D721Med (cell line): ENCODE measurements at places on chromosomes 3 and 15.
A peak's percentile ranks its signal among the peaks of the same experiment; 100 is the strongest.

- no peak for DNase-seq
Observed at GRCh38 chr15:101637516-101637915, 14.7 kb downstream of the TM2D3 start.

DNA sequence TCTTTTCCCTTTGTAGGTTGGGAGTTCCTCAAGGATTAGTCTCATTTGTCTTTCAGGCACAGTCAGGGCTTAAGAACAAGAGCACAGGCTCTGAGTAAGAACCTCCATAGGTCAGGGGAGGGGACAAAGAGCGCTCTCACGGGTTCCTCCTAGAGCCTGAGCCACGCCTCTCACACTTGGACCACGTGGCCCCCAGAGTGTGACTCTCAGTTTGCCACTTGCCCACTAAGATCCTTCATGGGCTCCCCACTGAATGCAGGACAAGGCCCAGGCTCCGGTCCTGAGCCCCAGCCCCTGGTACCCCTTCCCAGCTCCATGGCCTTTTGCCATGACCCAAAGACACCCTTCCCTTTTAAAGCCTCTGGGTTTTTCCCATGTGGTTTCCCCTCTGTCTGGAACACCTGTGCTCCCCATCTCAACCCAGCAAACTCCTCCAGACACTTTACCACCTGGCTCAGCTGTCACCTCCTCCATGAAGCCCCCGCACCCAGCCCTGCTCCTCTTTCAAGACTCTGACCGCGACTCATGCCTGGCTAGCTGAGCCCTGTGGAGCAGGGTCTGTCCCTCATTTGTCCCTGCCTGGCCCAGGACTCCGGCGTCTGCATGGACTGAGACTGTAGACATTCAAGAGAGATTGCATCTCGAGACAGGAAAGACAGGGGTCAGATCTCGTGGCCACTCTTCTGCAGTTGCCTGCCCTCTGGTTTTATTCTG lies 32.7 kb downstream of the IQSEC1 start:
- no peak for DNase-seq

GRCh38 chr3:114272271-114272670 lies 21.6 kb upstream of the TIGIT start:
- no peak for DNase-seq

DNA sequence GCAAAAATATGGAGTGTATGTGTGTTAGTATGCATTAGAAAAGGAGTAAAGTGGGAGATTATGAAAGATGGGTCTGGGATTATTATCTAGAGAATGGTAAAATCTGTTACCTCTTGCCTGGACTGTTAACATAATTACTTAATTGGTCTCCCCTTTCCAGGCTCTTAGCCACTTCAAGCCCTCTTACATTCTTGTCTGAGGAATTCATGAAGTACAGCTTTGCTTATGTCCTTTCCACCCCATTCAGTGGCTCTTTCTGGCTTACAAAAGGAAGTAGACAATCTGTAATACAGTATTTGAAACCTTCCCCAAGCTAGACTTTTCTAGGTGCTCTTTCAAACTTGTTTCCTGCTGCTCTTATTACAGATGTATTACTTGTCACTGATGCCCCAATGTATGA lies 129.8 kb downstream of the MBNL1 start:
- DNase-seq, result no peak

DNA sequence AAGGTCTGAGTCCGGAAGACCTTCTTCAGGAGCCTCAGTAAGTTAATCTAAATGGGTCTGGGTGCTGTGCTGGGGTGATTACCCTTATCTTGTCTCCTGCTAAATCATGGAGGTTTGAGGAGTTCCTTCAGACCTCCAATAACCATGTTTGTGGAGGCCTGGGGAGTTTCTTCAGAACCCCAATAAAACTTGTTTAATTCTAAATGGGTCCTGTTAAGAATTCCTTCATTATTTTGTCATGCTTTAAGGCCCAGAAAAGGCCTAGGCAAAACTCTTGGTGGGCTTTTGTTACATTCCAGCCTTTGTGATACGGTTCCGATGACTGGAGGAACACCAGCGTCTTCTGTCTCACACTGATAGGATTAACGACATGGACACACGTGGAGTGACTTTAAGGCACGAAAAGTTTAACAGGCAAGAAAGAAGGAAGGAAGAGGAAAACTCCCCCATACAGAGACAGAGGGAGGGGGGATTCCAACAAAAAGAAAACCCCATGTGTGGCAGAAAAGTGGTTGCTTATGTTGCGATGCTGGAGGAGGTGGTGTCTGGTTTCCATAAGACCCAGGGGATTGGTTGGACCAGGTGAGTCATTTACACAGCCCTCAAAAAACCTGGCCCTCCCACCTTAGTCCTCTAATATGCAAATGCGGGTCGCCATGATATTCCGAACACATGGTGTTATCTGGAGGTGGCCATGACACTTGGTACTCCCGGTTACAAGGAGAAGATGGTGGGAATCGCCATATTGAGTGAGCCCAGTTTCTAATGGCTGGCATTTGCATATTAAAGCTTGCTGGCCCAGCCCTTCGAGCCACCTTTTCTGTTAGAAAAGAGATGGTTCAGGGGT lies 72.6 kb upstream of the MFGE8 start:
- DNase-seq, result no peak

GRCh38 chr3:25372167-25372566 lies 55.9 kb upstream of the RARB start:
- no peak for DNase-seq

DNA sequence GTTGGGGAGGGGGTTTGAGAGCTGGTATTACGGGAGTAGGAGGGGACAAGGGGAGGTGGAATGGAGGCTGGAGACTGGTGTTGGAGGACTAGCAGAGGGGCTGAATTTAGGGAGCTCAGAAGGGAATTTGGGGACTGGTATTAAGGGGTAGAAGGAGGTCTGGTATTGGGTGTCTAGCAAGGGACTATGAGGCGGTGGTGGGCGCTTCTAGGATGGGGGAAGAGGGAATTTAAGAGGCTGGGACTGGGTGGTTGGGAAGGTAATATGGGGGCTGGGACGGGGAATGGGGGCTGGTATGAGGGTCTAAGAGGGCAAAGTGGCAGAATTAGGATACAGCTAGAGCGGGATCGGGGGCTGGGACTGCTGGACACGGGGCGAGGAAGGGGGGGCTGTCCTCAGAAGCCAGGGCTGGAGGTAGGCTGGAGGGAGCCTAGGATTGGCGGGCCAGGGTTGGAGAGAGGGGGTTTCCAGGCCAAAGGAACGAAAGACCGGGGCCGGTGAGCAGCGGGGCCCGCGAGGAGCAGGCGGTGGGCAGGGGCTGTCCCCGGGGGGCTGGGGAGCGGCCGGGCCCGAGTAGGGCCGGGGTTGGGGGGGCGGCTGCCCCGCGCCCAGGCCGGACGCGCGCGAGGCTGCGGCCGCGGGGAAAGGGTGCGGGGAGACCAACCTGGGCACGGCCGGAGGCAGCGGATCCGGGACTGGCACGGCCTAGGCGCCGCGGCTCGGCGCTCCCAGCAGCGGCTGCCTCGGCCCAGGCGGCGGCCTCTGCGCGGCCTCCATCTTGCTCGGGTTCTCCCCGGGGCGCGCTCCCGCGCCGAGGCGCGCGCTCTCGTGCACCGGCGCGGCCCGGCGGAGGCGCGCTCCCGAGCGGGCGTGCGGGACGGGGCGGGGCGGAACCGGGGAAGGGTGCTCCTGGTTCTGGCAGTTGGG lies at the start of gene LHFPL4:
Gene LHFPL4 (minus strand): TSS at position 802 of the 927 bp plus-strand sequence. CDS start 1,143 bp downstream, outside the sequence.
- peak; percentile 86 for DNase-seq

DNA sequence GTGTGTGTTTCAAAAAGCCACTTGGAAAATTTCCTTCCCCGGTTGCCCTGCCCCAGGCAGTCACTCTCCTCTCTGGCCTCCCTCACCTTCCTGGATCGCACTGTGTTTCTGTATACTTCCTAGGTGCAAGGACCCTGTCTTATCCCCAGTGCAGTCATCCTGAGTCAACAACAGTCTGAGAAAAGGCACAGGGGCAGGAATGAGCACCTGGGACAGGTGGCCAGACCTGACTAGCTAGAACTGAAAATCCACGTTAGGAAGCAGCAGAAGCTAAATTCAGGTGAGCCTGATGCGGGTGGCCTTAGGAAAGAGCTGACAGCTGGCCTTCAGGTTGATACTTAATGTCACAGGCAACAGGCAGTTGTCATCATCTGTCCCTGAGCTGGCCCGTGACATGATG lies 62.9 kb upstream of the VGLL4 start:
- DNase-seq, result no peak

DNA sequence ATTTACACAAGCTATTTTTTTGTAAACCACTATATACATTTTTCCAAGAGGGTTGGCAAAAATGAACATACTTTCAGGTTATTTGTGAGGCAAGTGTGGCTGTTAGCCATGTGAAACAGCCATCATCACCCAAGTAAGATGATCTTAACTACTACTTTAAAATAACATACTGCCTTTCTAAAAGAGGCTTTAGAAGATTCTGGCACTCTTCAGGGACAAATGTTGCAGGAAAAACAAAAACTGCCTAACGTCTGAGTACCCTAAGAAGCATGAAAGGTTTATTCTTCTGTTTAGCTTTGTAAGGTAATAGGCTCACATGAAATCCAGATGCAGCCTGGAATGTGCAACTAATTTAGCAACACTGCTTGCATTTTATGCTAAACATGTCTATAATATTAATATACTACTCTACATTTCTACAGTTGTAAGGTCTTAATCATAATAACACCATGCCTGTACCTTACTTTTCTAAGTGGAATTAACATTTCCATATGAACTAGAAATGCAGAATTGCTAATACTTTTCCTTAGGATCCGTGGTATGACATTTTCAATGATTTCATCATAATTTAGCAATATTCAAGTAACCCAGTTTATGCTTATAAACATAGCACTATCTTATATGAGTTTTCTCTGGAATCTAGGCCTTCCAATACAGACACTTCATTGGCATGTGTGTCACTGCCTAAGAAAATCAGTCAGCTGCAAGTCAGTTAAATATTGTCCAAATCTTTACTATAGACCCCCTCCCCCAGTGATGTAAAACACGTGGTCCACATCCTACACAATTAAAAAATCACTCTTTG lies 4.5 kb upstream of the LSAMP start:
- no peak for DNase-seq

GRCh38 chr15:66515901-66516322 lies 10.8 kb downstream of the ZWILCH start:
- DNase-seq, result no peak
